ENCODE measurements at places on chromosomes 4 and X.

DNA sequence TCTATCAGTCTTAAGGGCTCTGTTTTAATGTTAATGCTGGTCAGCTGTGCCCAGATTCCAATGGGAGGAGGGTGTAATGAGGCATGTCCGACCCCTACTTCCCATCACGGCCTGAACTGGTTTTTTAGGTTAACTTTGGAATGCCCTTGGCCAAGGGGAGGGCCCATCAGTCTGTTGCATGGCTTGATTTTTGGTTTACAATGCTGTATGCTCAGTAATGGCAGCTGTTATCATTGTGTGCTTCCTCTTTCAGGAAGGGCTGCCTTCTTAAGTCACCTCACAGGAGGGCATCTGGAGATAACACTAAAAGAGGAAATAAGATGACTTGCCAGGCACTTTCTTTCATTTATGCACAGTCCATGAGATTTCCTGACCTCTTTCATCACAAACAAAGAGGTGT, 36.3 kb downstream of the ATXN3L start:
- no peak for DNase-seq

DNA sequence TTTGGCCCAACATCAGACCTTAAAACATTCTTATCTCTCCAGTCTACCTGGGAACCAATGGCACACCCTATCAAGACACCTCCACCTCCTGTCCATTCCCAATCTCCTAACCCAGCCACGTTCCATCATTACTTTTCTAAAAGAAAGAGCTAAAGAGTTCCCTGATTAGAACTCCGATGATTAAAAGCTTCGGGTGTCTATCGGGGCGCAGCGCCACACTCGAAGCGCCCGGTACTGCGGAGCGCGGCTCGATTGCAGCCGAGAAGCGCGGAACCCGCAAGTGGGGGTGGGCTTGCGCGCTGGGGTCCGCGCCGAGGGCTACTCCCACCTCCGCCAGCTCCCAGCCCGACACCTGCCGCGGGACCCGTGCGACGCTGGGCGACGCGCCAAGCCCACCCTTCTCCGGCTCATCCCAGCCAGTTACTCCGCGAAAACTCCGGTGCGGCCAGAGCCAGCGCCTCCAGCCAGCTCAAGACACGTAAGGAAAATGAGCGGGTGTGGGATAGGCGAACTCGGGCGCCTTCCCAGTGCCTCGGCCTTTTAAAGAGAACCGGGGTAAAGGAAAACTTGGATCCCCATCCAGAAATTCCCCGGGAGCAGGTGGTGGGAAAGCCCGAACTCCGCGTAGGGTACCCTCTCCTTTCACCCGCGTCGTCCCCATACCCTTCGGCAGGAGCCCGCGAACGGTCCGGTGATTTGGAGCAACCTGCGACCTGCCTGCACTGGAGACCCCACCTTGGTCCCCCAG, 593 bp downstream of the NPY1R start:
- no peak for DNase-seq

DNA sequence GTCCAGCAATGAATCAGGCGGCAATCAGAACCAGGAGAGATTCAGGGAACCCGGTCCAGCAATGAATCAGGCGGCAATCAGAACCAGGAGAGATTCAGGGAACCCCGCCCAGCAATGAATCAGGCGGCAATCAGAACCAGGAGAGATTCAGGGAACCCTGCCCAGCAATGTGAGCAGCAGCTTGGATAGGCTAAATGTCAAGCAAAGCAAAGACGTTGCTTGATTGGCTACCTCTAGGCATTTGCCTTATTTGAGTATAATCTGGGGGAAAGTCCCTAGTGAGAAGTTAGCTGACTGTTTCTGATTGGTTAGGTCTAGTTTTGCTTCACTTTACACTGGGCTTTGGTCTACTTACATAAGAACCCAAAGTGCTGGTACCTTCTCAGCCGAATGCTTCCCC, 1212.2 kb upstream of the TENM3 start:
- no peak for DNase-seq

DNA sequence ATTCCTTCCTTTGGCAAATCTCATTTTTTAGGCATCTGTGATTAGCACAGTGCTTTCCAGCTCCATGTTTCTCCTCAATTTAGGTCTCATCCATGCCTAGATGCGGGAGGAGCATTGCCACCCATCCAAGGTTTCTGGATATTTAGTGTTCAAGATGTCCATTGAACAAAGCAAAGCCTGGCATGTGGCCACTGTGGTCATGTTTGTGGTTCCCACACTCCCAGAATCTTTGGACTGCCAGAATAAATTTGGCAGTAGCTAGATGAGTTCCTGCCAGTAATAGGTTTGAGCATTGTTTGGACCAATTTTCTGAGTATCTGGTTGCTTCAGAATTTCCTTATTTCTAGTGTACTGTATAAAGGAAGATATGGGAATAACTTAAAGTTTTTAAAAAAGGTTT, 1124.1 kb downstream of the ADGRL3 start:
- DNase-seq: no peak

DNA sequence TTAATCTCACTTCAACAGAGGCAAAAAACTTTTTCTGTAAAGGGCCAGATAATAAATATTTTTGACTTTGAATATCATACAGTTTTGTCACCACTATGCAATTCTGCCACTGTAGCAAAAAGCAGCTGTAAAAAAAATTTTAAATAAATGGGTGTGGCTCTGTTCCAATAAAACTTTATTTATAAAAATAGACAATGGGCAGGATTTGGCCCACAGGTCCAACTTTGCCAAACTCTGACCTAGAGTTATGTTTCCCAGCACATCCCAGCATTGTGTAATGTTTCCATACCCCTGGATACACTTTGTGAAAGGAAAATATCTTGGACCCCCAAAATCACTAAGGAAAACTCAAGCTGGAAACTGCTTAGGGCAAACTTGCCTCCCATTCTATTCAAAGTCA, 94.9 kb upstream of the USP38 start:
- no peak for DNase-seq

GRCh38 chr4:112379306-112379705, 82.1 kb downstream of the ALPK1 start:
- no peak for DNase-seq

- DNase-seq: no peak
Observed at GRCh38 chrX:153945956-153946943, 1.8 kb upstream of the RENBP start.

DNA sequence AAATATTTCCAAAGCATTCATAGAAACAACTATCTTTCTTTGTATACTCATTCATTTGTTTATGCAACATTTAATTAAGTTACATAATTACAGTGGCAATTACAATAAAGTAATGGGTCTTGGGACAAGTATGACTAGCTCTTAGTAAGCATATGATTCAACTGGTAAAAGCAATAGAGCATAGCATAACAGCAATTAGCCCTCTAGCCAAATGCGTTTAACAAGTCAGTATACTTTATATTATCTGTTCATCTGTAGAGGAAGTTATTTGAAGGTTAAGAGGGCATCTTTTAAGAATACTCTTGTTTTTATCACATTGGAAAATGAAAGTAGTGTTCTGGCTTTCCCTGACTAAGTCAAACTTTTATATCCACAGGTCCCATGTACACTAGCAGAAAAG, 198.1 kb upstream of the UGT8 start:
- no peak for DNase-seq

DNA sequence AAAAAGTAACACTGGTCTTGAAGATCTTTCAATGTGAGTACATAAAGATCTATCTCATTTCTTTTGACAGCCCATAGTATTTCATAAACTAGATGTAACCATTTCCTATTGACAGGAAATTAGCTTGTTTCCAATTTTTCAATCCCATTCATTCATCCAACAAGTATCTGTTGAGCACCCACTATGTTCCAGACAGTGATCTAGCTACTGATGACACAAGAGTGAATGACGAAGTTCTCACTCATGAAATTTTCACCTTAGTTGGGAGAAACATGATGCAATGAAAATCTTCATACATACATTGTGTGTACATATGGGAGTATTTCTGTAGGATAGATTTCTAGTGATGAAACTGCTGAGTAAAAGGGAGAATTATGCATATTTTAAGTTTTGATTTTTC, 1.7 kb downstream of the CD38 start:
- DNase-seq: peak; percentile 49

DNA sequence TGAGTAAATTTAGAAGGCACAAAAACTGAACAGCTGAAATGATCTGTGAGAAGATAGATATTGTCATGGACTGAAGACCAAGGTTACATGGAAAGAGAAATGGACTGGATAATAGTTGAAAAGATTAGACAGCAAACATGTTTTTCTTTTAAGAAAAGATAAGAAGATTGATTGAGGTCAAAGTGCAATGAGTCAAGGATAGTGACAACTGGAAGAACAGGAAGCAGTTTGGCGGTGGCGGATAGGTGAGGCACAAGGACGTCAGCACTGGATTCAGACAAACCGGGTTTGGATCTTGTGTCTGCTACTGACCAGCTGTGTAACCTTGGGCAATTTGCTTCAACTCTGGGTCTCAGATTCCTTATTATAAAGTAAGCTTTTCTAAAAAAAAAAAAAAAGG, 2.0 kb upstream of the HPGD start:
- DNase-seq: no peak

GRCh38 chr4:56651056-56651350, 30.1 kb downstream of the HOPX start:
- DNase-seq: no peak

All from AML-193 (cell line).